ENCODE measurements at places on chromosomes 7 and 10.

DNA sequence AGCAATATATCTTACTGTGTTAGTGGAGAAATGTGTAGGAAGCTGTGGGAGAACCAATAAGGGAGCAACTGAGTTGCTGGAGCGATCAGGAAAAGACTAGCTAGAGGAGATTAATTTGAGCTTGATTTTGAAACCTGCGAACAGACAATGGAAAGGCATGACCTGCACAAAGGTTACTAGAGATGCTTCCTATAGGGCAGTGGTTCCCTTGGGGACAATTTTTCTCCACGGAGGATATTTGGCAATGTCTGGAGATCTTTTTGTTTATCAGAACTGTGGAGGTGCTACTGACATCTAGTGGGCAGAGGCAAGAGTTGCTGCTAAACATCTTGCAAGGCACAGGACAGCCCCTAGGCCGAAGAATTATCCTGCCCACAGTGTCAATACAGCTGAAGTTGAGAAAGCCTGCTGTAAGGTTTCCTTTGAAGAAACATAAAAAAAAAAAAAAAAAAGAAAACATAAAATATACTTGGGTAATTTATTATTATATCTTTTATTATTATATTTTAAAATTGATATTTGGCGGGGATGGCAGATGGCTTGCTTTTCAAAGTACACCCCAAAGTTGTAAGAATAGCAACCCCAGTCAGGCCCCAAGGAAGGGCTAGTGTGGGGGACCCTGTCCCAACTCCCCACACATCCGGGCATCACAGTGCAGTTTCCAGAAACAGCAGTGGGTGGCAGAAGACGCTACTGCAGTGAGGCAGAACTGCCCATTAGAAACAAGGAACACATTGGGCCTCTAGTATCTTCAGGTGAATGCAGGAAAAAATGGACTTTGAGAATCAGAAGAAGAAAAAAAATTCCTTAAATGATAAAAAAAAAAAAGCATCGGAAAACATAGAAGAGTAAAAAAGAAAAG is 481.6 kb downstream of the SH2D4B start:
- DNase-seq, result no peak

GRCh38 chr10:26642896-26643653 is 54.4 kb upstream of the PDSS1 start:
- DNase-seq, result no peak

GRCh38 chr10:101014966-101015581 is 15.5 kb downstream of the LZTS2 start:
- no peak for DNase-seq

DNA sequence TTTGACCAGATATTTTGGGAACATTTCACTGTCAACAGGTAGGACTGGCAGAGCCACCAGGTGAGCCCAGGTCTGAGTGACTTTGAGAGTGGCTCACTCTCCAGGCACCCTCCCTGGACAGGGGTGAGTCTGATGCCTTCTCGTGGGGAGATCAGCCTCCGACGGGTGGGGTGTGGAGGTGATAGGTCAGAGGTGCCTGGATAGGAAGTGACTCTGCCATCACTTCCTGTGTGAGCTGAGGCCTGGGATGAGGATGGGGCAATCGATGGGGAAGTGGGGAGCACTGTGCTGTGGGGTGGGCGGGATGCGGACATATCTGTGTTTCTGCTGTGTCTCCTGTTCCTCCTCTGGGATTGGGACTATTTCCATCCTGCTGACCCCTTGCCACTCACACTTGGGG is 34.6 kb downstream of the IFT22 start:
- no peak for DNase-seq

GRCh38 chr7:47080816-47081215 is 501.1 kb downstream of the TNS3 start:
- no peak for DNase-seq

DNA sequence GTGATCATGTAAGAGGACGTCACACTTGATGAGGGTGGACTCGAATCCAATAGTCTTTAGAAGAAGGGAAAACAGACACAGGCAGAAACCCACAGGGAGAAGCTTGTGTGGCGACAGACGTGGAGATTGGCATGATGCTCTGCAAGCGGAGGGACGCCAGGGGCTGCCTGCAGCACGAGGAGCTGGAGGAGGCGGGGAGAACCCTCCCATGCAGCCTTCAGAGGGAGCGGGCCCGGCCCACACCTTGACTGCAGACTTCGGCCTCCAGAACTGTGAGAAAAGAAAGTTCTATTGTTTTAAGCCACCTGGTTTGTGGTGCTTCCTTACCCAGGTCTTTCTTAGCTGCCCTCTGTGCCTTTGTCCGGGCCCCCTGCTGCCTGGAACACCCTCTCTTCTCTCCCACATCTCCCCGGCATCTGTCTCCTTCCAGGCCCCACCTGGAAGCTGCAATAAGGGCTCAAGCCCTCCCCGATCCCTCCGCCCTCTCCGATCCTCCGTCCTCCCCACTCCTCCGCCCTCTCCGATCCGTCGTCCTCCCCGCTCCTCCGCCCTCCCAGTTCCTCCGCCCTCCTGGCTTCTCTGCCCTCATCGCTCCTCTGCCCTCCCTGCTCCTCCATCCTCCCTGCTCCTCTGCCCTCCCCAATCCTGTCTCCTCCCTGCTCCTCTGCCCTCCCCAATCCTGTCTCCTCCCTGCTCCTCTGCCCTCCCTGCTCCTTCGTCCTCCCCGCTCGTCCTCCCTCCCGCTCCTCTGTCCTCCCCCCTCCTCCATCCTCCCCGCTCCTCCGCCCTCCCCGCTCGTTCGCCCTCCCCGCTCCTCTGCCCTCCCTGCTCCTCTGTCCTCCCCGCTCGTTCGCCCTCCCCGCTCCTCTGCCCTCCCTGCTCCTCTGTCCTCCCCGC is 17.4 kb upstream of the PRKAG2 start:
- DNase-seq, result no peak

GRCh38 chr10:104844073-104844472 is 203.0 kb downstream of the SORCS3 start:
- no peak for DNase-seq

DNA sequence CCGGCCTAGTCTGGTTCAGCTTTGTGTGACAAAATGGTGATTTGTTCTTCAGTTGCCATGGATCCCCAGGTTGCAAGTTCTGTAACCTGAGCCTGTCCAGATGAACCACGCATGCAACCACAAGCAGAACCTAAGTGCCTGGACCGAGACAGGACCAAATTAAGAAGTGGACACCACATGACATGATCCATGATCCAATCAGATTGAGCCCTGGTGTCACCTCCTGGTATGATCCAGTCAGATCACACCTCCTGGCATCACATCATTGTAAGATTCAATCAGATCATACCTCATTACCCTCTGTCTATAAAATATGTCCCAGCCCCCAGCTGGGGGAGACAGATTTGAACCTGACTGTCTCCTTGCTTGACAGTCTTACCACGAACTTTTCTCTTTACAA is 70.0 kb downstream of the MALSU1 start:
- DNase-seq, result no peak

- DNase-seq, result no peak
These were observed 61.9 kb downstream of the TES start for GRCh38 chr7:116271963-116272886.

- DNase-seq, result no peak
These were observed 48.0 kb downstream of the CALD1 start for GRCh38 chr7:134827436-134827835.

DNA sequence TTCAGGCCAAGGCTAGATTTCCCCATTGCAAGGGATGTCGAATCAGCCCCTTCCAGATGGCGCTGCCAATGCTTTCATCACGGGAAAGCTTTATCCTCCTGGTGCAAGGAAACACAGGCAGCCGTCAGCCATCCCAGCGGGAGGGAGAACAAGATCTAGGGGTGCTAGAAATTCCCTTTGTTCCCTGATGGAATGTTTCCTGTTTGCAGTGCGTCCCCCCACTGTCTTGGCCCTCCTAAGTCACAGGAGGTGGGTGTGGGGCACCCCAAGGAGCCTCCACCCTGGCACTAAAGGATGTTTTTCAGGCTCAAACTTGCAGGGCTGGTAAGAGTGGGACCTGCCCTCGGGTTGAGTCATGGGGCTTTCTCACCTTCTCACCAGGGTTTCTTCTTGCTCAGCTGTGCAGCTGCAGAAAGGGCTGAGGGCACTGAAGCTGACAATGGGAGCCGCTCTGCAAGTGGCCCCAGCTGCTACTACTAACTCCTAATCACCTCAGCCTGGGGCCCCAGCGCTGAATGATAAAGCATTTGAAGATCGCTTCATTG is 103.6 kb downstream of the PRPF18 start:
- no peak for DNase-seq

All from activated CD8-positive, alpha-beta memory T cell treated with anti-CD3 and anti-CD28 coated beads for 48 hours (primary cell).